ENCODE measurements at places on chromosomes 1 and 21.

- peak; percentile 41 for DNase-seq
These were observed 10.5 kb downstream of the CASZ1 start for GRCh38 chr1:10785728-10786638.

- no peak for DNase-seq
These were observed 107.8 kb upstream of the WNT4 start for GRCh38 chr1:22250724-22251123.

DNA sequence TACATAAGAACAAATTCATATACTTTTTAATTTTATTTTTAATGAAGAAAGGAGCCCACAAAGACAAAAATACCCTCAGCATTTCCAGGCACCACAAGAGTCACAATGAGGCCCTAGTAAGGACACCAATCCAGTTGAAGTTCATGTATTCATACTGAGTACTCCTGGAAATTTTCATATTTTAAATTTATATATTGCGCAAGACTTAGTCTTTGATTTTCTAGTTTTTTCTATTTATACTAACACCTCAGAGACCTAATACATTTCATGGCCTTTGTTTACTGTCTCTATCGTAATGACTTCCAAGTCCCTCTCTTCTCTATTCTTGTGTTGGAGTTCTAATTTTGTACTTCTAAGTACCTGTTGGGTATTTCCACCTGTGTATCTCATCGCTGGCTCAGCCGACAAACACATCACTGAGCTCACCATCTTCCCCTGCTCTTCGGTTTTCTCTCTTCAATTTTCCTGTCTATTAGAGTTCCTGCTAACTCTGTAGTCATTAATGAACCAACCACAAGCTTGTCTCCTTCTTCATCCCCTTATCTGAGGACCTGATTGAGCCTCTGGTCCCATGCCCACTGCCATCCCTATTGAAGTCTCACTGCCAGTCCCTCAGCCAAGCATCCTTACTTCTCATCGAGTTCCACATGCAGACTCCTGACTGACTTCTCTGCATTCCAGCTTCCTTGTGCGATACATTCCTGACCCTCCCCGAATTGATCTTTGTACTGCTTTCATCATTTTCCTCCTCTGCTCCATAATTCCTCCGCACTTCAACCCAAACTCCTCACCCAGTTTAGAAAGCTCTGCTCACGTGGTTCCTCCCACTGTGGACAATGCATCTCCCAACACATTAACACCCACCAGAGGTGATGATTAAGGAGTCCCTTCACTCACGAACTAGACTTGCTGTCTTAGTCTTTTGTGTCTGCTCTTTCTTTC is 17.3 kb upstream of the IRF2BP2 start:
- no peak for DNase-seq

DNA sequence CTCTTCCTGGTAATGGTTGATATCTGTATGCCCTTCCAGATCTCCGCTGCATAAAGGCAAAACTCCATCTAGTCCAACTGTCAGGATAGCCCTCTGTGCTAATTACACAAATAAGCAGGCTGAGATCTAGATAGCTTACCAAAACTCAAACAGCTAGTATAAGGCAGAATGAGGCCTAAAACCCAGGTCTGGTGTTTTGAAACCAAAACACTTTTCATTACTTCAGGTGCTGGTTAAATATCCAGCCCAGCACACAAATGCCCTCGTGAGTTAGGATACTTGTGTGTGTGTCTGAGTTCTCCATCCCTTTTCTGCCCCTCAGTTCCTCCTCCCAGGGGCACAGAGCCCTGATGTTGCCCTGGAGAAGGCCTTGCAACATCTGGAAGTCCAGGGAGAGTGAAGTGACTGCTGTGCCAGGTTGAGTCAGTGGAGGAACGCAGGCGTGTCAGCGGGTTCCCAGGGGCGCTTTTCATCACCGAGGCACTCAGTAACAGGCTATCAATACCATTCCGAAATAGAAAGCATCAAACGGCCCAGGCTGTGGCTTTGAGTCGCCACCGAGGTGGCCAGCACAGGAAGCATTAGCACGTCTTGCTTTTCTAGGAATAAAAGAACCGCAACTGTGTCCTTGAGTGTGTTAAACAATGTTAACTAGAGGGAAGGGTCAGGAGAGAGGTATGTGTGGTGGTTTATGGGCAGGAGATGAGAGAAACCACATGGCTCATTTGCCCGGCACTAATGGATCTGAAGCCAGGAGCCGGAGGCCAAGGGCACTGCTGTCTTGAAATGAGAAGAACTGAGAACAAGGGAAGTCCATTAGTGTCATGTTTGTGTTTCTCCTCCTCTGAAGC is 90.7 kb upstream of the WLS start:
- DNase-seq, result no peak

GRCh38 chr1:100037927-100038659 is 68.3 kb downstream of the SLC35A3 start:
- peak; percentile 93 for DNase-seq

GRCh38 chr1:78274814-78275213 is 216.0 kb upstream of the PTGFR start:
- DNase-seq, result no peak

DNA sequence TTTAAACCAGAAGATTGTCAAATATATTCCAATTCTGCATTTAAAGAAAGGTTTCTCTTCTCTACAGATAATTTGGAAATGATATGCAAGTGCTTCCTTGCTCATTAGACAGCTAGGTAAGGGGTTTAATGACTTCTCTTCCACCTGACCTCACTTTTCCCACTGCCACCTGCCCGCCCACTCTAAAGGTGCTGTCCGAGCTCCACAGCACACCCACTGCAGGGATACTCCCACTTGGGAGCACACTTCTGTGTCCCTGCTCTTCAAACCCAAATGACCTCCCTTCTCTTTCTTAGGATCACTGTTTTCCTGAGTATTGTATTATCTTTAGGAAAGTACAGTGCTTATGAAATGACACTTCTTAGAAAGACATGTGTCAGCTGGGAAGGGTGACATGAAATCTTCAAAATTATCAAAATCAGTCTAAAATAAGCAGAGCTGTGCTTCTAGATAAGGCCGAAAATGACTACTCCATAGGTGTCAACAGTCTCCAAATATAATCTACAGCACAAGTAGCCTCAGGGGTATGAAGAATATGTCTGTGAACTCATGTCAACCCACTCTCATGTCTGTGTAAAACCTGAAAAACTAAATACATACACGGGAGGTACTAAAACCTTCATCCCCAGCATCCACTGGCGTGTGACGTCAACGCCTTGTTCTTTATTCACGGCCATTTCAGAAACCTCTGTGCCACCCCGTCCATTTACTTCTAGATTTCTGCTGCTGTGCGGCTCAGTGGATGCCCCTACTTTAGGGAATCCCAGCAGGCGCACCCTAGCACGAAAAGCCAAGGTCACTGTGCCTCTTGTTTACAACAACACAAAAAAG is 71.0 kb downstream of the SLC45A1 start:
- DNase-seq, result no peak

GRCh38 chr1:44786841-44787426 is 1.0 kb downstream of the BEST4 start:
- DNase-seq, result no peak

DNA sequence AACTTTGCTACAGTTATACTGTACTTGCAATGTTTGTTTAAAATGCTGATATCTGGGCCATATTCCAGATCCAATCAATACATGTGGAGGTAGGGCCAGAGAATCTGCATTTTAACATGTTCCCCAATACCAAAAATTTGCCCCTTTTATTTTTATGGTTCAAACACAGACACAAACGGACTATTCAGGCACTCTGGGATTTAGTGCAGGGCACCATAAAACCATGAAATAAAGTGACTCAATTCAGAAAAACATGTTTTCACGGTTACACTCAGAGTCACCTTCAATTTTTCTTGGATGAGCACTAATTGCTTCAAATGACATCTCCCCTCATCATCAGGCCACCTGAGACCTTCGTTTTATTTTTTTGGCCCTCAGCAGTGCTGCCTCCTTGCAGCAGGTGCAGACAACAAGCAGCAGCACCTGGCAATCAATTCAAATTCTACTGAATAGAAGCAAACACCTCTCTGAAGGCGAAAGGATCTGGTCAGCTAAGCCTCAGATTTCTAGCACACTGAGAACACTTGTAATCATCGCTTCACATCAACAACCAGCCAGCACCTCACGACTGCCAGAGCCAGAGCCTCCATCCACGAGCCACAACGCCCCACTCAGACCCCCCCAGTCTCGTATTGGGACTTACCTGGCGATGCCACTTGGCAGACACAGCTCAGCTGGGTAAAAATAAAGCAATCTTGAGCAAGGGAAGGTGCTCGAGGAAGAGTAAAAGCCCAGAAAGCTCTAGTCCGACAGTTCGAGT is 1.1 kb downstream of the ERO1B start:
- peak; percentile 27 for DNase-seq

GRCh38 chr1:8361198-8361849 is 43.4 kb downstream of the SLC45A1 start:
- DNase-seq, result no peak

DNA sequence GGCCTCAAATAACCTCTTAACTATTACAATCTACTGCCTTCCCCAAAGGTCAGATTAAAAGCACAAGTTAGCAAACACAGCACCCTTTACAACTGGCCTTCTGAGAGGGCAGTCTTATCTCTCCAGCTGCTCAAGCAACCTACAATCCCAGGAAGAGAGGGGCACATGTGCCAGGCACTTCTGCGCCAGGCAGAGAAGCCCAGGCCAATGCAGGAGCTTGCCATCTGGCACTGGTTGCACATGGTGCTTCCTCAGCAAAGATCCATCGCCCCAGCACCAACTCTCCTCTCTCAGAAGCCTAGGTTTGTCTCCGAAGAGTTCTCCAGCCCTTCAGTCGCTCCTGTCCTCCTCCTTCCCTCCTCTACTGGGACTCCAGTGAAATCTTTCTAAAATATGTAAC is 2.5 kb downstream of the STK40 start:
- DNase-seq, result no peak

DNA sequence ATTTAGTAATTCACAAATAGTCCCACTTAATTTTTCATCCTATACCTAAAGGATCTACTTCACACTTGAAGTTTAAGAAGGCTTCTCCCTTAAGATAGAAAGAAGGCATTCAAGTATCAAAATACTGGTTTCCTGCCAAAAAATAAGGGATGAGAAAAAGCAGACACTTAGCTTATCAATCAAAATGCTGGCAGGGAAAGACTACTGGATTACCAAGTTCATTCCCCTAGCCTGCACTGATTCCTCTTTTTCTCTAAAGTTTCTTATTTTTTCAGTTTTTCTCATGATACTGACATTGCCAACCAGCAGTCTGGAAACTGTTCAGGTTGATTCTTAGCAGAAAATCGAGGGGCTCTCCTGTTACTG is 204.6 kb downstream of the GABPA start:
- DNase-seq, result no peak

- no peak for DNase-seq
These were observed 5.6 kb upstream of the XKR8 start for GRCh38 chr1:27954186-27954585.

DNA sequence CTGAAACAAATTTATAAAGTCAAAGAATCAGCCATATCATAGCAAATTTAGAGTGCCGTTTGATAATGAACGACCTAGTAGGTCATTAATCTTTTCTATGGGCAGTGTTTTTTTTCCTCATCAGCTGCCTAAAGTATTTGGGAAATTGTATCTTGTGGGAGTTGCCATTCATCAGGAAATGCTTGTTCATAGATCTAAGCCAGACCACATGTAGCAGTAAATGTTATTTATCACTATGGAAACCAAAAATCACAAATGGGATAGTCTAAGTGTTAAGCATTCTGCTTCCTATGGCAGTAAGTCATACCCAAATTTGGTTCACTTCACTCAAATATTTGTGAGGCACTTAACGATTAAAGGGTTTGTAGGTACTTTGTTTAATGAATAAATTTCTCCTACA is 52.9 kb downstream of the LRRC8D start:
- peak; percentile 26 for DNase-seq

DNA sequence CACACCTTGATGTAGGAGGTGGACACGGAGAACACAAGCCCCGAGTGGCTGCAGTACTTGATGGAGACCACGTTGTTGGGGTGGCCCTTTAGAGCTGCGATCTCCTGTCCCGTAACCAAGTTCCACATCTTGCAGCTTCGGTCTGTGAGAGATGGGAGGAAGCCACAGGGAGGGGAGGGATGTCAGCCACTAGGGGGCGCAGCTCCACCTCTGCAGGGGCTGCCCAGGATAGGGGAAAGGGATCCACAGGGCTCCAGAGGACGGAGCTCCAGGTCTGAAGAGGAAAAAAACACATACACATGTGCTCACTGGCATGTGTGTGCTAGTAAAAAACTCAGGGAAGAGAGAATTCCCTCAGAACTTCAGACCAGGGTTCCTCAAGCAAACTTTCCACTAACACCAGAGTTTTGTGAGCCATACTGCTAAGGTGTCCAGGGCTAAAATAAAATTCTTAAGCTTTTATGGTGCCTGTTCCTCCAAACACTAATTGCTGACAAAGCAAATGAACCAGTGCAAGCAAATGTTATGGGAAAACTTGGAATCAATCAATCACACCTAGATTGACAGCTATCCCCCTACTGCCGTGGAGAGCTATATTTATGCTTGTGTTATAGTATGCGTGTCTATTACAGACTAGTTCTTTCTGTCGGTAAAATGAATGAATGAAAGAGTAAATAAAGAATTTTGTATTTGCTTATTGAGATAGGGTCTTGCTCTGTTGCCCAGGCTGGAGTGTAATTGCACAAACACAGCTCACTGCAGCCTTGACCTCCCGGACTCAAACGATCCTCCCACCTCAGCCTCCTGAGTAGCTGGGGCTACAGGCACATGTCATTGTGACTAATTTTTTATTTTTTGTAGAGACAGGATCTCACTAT is 43.7 kb downstream of the KIF21B start:
- DNase-seq, result peak; percentile 90

GRCh38 chr1:63864224-63864641 is 90.4 kb downstream of the ROR1 start:
- no peak for DNase-seq

- DNase-seq, result no peak
These were observed 19.1 kb downstream of the IVNS1ABP start for GRCh38 chr1:185297982-185298381.

GRCh38 chr1:239526391-239526790 is 140.0 kb downstream of the CHRM3 start:
- DNase-seq, result no peak

GRCh38 chr1:111992476-111992875 is 3.0 kb upstream of the KCND3 start:
- DNase-seq, result no peak

DNA sequence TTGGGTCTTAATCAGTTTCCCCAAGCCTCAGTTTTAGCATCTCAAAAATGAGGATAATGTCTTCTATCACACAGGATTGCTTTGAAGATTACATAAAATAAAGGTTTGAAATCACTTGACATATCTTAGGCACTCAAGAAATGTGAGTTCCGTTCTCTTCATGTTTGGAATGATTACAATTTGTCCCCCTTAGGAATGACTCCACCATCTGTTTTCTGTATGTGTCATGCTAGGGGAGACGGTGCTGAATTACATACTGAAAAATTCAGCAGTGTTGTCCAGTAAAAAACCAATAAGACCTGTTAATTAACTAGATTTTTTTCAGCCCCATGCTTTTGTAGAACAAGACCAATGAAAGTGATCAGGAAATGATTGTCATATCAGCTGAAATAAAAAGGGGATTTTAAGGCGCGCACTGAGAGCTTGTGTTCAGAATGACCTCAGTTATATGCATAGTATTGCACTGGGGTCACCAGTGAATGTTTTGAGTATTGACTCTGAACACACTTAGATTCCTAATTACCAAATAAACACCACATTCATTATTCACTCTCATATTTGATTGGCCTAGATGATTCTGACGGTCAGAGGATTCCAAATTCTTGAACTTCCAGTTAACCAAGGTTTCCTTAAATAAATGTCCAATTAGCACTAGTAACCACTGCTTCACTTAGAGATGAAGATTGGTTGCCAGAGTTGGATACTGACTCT is 114.5 kb upstream of the KCNK2 start:
- DNase-seq, result no peak

- DNase-seq, result peak; percentile 73
These were observed 200.1 kb upstream of the C1orf105 start for GRCh38 chr1:172220376-172220775.

- DNase-seq, result no peak
These were observed 153.1 kb upstream of the FGGY start for GRCh38 chr1:59143811-59144210.
